Activated CD8-positive, alpha-beta memory T cell treated with anti-CD3 and anti-CD28 coated beads for 1 hour (primary cell): ENCODE measurements at places on chromosomes 5 and 9.

DNA sequence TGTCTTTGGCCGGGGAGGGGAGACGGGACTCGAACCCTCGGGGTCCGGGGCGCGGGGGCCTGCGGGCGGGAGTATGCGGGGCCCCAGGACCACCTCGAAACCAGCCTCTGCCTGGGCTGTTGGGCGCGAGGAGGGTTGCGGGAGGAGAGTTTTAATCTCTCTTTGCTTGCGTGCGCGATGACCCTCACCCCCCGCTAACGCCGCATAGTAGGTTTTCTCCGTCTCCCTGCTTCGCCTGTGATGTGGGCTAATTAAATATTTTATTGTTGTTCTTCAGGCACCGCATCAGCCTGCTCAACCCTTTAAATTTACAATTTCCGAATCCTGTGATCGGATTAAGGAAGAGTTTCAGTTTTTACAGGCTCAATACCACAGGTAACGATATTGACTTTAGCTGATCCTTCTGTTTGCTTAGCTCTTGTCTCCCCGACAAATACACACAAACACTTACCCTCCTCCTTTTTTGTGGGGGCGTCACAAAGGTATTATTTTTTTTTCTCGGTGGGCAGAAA is 1.7 kb downstream of the TLE4 start:
- DNase-seq = no peak

DNA sequence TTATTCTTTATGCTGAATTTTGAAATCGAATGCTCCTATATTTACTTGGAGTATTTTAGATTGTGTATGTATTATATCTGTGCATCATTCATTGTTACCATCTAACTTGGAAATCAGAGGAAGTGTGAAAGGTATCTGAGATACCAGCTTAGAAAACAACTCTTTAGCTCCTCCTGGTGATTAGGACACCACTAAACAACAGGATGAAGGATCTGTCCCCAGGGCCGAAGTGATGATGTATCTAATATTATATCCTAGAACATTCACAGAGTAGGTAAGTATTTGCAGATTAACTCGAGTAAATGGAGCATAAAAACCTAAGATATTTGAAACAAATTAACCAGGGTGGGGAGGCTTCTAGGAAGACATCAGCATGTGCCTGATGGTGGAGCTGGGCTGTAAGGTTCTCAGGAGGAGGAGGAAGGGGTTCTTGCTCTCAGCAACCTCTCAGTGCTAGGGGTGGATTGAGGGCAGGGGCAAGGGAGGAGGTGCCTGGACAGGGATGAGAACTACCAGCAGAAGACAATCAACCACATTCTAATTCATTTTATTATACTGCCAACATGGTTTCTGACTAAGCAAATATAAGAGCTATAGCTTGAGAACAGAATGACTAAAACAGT is 2.6 kb upstream of the NFIL3 start:
- DNase-seq = no peak

GRCh38 chr9:123685489-123686083 is 244.3 kb downstream of the DENND1A start:
- no peak for DNase-seq

DNA sequence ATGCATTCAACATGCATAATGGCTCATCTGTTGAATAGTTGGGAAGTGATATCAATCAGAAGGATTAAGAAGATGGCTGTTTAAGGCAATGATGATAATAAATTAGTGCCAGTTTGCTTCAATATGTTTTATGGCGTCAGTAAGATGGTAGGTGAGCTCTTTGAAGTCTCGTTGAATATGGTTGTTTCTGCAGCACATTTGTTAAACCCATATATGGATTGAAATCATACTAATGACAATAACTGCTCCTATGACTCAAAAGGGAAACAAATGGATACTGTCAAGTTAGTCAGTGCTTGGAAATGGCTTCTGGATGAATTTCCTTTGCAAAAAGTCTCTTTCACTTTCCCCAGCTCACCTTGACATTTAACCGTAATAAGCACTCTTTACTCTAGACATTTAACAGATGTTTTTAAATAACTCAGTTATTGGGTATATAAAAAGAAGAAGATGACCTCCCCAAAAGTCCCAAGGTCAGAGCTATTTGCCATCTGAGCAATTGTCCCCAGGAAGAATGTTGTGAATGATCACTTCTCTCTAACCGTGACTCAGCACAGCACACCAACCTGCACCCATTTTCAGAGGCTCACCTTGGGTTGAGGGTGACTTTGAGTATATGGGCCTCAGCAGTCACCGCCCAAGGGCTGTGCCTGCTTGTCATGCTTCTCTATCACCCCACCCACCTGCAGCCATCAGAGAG is 133.4 kb downstream of the GRIA1 start:
- no peak for DNase-seq

- no peak for DNase-seq
Measured at GRCh38 chr9:137078701-137079400, 1.5 kb downstream of the UAP1L1 start.

DNA sequence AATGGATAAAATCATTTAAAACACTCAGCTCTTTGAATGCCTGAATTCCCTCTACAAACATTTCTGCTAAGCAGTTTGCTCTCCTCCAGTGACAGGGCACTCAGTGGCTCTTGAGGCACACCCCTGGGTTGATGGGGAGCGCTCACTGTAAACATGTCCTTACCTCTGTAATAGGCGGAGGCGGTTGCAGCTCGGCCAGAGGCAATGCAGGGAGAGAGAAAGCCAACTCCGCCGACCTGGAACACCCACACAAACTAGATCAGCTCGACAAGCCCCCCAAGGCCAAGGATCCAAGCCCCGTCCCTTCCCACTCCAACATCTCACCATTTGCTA is 329 bp downstream of the CDC23 start:
- no peak for DNase-seq

- DNase-seq = no peak
Measured at GRCh38 chr5:69285448-69286116, 47.0 kb downstream of the CCDC125 start.

DNA sequence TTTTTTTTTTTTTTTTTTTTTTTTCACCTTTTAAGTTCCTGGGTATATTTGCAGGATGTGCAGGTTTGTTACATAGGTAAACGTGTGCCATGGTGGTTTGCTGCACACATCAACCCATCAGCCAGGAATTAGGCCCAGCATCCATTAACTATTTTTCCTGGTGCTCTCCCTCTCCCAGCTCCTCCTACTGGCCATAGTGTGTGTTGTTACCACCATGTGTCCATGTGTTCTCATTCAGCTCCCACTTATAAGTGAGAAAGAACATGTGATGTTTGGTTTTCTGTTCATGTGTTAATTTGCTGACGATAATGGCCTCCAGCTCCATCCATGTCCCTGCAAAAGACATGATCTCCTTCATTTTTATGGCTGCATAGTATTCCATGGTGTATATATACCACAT is 350.5 kb downstream of the MAN2A1 start:
- DNase-seq = no peak

GRCh38 chr5:34485768-34486030 is 170.4 kb upstream of the RAI14 start:
- no peak for DNase-seq

DNA sequence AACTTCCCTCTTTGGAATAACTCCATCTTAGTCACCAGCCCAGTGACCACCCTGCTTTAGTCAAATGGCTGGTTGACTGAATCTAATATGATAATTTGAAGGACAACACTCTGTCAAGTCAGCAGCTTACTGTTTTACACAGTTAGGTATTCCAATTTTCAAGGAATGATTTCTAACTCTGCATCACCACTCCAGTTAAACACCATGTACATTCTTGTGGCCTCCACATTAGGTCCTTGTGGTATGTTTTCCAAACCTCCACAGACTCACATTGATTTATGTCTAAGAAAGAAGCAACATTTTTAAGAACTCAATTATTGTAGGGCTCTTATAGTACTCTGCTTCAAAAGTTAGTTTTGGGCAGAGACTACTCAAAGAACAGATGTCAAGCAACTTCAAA is 110.7 kb downstream of the TLE1 start:
- DNase-seq = no peak

DNA sequence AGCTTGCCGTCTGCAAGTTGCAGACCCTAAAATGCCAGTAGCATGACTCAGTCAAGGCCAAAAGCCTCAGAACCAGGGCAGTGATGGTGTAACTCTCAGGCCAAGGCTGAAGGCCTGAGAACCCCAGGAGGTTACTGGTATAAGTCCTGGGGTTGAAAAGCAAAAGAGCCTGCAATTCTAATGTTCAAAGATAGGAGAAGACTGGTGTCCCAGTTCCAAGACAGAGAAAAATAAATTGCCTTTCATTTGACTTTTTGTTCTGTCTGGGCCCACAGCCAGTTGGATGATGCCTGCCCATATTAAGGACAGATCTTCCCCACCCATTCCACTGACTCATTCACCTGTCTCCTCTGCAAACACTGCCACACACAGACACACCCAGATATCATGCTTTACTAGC is 673.2 kb downstream of the CDH18 start:
- DNase-seq = no peak

DNA sequence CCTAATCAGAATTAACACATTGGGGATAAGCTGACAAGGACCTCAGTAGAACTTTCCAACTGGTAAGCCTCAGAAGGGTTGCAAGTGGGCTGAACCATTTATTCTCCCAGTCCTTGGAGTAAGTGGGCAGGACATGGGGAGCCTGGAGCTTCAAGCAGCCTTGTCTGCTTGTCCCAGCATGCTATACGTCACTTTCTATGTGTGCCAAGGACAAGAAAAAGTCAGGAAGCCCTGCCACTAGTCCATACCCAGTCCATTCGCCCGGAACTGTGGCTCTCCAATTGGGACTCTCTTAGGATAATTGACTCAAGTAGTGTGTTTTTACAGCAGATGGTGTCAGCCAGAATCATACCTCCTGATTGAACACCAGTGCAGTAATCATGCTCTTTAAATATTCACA is 62.6 kb upstream of the FRRS1L start:
- no peak for DNase-seq

DNA sequence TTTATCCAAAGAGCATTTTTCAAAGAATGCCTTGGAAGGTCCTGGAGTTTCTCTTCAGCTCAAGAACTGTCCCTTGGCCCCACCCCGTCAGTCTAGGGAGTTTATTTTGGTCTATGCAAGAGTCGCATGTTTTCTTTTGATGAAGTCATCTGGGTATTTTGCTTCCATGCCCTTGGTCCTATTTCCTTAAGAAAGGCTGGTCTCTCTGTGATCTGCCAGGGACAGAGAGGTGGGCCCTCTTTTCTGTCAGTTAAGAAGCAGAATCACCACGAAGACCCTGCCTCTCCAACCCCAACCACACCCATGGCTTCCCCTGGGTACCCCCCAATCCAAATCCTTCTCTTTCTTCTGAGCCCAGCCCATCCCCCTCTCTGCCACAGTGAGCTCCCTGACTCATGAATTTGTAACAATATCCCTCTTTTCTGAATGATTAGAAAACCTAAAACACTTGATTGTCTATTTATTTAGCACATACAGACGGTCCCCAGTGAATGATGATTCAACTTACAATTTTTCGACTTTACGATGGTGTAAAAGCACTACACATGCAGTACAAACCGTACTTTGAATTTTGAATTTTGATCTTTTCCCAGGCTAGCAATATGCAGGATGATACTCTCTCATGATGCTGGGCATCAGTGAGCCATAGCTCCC is 163.5 kb upstream of the ADRA1B start:
- DNase-seq = no peak

DNA sequence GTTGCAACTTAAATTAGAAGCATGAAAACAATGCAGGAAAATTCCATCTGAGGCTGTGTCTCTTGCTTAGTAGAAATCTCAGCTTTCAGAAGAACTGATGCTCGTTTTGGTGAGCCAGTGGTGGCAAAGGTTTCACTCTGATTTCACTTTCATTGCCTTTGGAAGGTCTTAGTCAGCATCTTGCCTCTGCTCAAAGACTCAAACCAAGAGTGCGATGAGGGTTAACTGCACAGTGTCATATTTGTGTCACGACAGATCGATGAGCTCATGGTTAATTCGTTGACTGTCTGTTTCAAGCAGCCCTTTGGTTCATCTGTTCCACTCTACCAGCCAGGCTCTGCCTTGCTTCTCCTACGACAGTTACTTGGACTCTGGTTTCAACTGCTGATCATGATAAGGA is 331.3 kb upstream of the KIF2A start:
- no peak for DNase-seq

- peak; percentile 56 for DNase-seq
Measured at GRCh38 chr5:151150471-151151262, 6.9 kb downstream of the ANXA6 start.

GRCh38 chr5:35160486-35161116 is 69.7 kb downstream of the PRLR start:
- DNase-seq = no peak

GRCh38 chr9:32703635-32704034 is 68.2 kb upstream of the TAF1L start:
- no peak for DNase-seq

DNA sequence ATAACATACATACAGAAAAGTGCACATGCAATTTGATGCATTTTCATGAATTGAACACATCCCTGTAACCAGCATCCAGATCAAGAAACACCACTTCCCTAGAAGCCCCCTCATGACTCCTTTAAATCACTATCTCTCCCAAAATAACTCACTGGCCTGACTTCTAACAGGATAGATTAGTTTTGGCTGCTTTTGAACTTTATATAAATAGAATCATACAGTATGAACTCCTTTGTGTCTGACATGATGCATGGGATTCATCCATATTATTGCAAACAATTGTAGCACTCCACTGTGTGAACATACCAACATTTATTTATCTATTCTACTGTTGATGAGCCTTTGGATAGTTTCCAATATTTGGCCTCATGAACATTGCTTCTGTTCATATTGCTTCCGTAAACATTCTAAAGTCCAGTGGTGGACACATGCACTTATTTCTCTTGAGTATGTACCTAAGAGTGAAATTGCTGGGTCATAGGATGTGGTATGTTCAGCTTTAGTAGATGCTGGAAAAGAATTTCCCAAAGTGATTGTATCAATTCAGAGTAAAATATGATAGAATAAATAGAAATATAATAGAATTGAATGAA is 148.7 kb upstream of the GDNF start:
- no peak for DNase-seq

- no peak for DNase-seq
Measured at GRCh38 chr5:107951309-107951708, 280.6 kb upstream of the EFNA5 start.

GRCh38 chr9:107127608-107128007 is 155.5 kb upstream of the RAD23B start:
- no peak for DNase-seq

- no peak for DNase-seq
Measured at GRCh38 chr5:93736284-93736683, 5.1 kb downstream of the POU5F2 start.

DNA sequence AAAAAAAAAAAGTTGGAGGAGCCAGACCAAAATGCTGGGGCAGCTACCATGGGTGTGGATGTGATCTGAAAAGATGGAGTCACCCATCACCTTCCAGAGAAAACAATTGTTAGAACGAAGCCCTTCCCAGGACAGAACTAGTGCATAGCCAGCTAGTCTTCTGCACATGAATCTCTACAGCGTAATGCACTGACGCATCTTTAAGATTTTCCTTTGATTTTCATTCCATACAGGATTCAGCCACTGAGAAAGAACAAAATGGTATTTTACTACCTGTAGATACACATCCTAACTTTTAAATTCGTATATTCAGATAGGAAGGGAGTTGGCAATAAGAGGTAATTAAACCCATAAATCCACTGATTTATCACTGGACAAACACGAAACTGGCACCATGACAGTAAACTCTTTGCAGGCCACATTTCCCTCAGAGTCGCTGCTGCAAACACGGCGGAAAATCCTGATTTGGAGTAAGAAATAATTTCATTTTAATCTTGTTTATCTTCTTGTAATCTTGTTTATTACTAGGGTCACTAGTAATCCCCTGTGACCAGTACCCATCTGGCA is 206.6 kb downstream of the SPOCK1 start:
- DNase-seq = no peak

- DNase-seq = no peak
Measured at GRCh38 chr5:149760854-149761187, 30.7 kb downstream of the PPARGC1B start.
